CD8-positive, alpha-beta memory T cell (primary cell): ENCODE measurements at places on chromosomes 1 and 21.
A peak's percentile ranks its signal among the peaks of the same experiment; 100 is the strongest.

GRCh38 chr1:236332092-236332758 lies 50.5 kb upstream of the ERO1B start:
- DNase-seq, result no peak

- DNase-seq, result no peak
Measured at GRCh38 chr21:28761674-28762356, 230.9 kb downstream of the LTN1 start.

- no peak for DNase-seq
Measured at GRCh38 chr1:87130438-87130837, 198.2 kb upstream of the LMO4 start.

DNA sequence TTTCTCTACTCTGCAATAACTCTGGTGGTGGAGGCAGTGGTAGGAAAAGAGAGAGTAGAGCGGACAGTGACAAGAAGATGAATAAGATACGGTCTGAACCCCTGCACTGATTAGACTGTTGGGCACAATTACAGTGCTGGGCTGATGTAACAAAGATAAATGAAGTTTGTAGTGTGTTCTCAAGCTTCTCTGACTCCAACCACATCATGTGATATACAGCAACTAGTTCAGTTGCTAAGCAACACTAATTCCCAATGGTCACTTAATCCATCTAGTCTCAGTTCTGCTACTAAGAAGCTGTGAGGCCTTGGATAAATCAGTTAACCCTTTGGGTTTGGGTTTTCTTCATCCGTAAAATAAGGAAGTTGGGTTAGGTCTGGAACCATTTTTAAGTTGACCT lies 17.3 kb downstream of the DDR2 start:
- no peak for DNase-seq

GRCh38 chr1:7398982-7399381 lies 372.1 kb upstream of the VAMP3 start:
- DNase-seq, result no peak

- no peak for DNase-seq
Measured at GRCh38 chr1:9247894-9248293, 13.3 kb downstream of the H6PD start.

DNA sequence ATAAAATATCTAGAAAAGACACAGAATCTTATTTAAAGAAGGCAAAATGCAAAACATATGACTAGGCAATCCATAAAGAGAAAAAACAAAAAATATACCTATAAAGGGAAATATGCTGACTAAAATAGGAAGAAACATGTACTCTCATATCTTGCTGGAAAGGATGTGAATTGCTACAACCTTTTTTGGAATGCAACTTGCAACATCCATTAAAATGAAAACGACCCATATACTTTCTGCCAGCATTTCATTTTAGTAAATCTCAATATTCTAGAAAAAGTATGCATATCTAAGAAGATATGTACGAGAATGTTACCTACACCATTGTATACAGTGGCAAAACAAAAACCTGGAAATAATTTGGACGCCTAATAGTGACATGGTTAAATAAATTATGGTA lies 56.6 kb downstream of the EDEM3 start:
- no peak for DNase-seq

- peak; percentile 26 for DNase-seq
Measured at GRCh38 chr21:39314143-39315027, 953 bp upstream of the BRWD1 start.

GRCh38 chr1:200668514-200669313 lies 993 bp downstream of the DDX59 start:
- no peak for DNase-seq

- no peak for DNase-seq
Measured at GRCh38 chr1:38076038-38076437, 29.4 kb upstream of the POU3F1 start.

DNA sequence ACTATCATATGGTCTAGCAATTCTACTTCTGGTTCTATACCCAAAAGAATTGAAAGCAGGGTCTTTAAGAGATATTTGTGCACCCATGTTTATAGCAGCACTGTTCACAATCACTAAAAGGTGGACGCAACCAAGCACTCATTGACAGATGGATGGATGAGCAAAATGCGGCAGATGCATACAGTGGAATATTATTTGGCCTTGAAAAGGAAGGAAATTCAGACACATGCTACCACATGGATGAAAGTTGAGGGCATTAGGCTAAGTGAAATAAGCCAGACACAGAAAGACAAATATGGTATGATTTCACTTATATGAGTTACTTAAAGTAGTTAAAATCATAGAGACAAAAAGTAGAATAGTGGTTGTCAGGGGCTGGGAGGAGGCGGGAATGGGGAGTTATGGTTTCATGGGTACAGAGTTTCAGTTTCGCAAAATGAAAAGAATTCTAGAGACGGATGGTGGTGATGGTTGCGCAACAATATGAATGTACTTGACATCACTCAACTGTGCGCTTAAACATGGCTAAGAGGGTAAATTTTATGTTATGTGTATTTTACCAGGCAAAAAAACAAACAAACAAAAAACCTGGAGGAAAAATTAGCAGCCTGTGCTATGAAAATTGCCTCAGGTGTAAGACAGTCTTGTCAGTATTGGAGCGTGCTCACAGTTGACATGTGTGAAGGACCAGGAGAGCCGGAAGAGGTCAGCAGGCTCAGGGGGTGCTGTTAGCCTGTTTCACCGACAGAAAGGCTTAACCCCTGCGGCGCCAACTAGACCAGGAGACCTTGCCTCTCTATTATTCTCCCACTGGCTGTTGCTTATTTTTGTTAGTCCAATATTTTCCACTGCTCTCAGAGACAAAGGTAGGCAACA lies 26.5 kb downstream of the CD247 start:
- DNase-seq, result no peak

GRCh38 chr1:43235451-43236121 lies 34.2 kb upstream of the TMEM125 start:
- DNase-seq, result no peak

GRCh38 chr1:167679714-167680113 lies 42.1 kb upstream of the MPZL1 start:
- DNase-seq, result no peak

DNA sequence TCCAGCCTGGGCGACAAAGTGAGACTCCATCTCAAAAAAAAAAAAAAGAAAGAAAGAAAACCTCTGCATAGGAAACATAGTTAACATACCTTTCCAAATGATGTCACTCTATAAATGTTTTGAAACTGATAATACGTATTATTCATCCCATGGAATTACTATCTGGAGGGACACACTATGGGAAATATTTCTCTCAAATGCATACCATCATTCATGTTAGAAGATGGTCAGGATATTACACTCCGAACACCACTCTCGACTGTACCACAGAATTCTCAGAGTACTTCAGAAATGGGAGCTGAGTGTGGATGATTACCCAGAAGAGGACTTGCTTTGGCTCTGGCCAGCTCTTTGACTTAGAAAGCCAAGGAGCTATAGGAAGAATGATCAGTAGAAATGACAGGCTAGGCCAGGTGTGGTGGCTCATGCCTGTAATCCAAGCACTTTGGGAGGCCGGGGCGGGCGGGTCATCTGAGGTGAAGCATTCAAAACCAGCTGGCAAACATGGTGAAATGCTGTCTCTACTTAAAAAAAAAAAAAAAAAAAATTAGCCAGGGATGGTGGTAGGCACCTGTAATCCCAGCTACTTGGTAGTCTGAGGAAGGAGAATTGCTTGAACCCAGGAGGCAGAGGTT lies 5.2 kb upstream of the LIN28A start:
- DNase-seq, result no peak

GRCh38 chr1:2601721-2602303 lies 15.2 kb downstream of the PRXL2B start:
- DNase-seq, result no peak

GRCh38 chr1:26861889-26862378 lies 1.0 kb upstream of the SFN start:
- DNase-seq, result no peak
